ENCODE measurements at places on chromosomes 11 and 22. TPM values are rescaled to one million over a fixed set of nuclear protein-coding genes. Genes with fewer than 3 reads are reported as not detected.

TTC12 gene
- total RNA-seq = 13.5 TPM

- no peak for DNase-seq
Measured at GRCh38 chr11:106875013-106875412, 143.3 kb downstream of the GUCY1A2 start.

- no peak for DNase-seq
Measured at GRCh38 chr11:17376493-17376892, 12.0 kb downstream of the KCNJ11 start.

DNA sequence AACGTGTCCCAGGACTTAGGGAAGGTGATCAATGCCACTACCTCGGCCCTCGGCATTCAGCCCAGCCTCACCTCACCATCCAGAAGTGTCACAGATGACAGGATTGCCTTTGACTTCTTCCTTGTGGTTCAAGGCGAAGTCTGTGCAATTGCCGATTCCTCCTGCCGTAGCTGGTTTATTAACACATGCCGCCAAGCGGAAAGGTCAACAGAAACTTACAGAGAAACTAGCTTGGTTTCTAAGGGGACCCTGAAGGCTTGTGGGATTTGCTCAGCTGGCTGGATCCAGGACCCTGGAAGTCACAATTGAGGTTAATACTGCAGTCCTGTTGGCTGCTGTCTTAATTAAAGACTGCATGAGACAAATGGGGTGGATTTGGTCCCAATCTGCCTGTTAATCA is 65.6 kb downstream of the SHANK2 start:
- DNase-seq = no peak

FOLR3 gene
- not detected for total RNA-seq

SSRP1 gene
- 65.8 TPM for total RNA-seq

GRCh38 chr11:69361048-69361447 is 67.1 kb downstream of the MYEOV start:
- DNase-seq = no peak

- DNase-seq = no peak
Measured at GRCh38 chr11:26268980-26269660, 62.8 kb upstream of the ANO3 start.

PIWIL4 gene
- total RNA-seq = 11.5 TPM

NCF4 gene
- total RNA-seq = 15.2 TPM

DNA sequence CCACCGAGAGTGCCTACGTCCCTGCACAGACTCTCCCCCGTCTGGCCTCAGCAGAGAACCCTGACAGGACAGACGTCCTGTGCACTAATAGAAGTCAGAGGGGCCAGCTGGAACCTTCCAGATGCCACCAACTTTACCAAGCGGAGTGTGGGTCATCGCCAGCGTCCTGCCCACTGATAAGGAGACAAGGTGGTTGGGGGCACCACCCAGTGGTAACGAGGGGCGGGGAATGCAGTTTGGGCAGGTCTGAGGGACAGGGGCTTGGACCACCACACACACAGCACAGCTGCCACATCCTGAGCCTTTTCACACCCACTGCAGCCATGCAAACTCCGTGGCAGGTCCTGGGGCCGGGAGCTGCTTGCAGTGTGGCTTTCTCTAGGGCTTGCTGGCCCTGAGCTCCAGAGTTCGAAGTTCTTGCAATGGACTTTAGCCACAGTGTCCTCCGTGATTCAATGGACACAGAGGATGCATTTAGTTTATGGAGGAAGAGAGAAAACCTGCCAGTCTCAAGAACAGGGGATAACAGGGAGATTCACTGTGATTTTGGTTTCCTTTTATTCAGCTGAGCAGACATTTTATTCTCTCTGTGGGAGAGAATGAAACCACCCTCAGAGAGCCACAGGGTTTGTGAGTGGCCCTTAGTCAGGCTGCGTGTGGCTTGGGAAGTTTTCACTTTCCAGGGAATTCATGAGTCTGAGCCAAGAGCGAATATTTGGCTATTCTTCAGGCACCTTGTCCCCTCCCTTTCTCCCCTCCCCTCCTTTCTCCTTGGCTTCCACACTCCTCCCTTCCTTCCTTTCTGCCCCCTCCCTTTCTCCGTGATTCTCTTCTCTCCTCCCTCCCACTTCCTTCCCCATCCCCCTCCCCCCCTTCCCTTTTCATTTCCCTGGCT is 13.1 kb downstream of the MRGPRG start:
- DNase-seq = peak; percentile 24

- DNase-seq = no peak
Measured at GRCh38 chr11:95035316-95035715, 10.3 kb downstream of the KDM4E start.

- no peak for DNase-seq
Measured at GRCh38 chr22:37266581-37267134, 15.7 kb upstream of the CYTH4 start.

DNA sequence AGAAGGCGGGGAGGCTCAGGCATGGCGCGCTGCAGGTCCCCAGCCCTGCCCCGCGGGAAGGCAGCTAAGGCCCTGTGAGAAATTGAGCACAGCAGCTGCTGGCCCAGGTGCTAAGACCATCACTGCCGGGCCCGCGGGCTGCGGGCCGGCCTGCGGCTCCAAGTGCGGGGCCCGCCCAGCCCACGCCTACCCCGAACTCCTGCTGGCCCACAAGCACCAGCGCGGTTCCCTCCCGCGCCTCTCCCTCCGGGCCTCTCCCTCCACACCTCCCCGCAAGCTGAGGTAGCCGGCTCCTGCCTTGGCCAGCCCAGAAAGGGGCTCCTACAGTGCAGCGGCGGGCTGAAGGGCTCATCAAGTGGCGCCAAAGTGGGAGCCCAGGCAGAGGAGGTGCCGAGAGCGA is 4.6 kb upstream of the RDX start:
- DNase-seq = no peak

RHOD gene
- 7.2 TPM for total RNA-seq

SCN2B gene
- 0.34 TPM for total RNA-seq

- no peak for DNase-seq
Measured at GRCh38 chr22:38782402-38783094, 11.4 kb downstream of the DNAL4 start.

SLC22A25 gene
- total RNA-seq = not detected

- DNase-seq = no peak
Measured at GRCh38 chr22:46545086-46545792, 7.8 kb upstream of the CELSR1 start.

SPON1 gene
- 64.2 TPM for total RNA-seq

NCAM1 gene
- total RNA-seq = 97.0 TPM

DNA sequence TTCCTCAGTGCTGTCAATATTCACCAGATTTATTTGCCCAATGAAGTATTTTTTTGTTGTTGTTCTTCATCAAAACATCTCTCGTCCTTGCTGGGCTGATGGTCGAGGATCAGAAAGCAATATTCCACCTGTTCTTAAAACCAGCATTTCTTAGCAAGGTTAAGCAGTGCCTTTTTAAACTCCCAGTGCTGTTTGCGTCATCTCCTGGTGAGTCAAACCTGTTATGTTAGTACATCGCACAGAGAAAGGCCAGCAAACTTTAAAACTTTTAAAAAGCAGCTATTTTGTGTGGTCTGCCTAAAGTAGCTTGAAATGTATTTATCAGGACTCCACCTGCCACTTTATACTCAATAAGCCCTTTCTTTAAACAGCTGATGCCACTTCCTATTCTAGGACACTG is 802.0 kb downstream of the KCNA4 start:
- no peak for DNase-seq

- no peak for DNase-seq
Measured at GRCh38 chr11:125933030-125933813, 12.6 kb upstream of the VSIG10L2 start.

GRCh38 chr22:46801826-46802607 is 39.6 kb downstream of the TBC1D22A start:
- no peak for DNase-seq

CARD18 gene
- total RNA-seq = not detected

DNA sequence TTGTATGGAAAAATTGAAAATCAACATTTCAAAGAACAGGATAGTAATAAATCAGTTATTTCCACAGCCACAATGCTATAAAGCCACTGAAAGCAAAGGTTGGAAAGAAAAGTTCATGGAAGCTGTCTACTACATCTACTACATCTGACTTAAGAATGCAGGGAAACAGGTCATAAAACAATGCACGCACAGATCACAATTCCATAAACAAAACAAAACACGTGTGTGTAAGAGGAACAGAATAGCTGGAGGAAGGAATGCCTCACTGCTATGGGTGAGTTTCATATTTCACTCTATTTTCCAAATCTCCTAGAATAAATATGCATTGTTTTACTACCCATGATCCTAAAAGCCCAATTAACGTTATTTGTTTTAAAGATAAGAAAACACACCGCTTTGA is 66.3 kb downstream of the NCAPD3 start:
- DNase-seq = no peak

GRCh38 chr11:34650528-34650927 is 29.6 kb downstream of the EHF start:
- DNase-seq = no peak

- DNase-seq = no peak
Measured at GRCh38 chr11:80327956-80328614, 887.3 kb upstream of the TENM4 start.

PDGFB gene
- 16.6 TPM for total RNA-seq

- DNase-seq = no peak
Measured at GRCh38 chr22:26245001-26245400, 75.7 kb downstream of the SEZ6L start.

GRCh38 chr11:2550606-2550970 is 105.8 kb downstream of the KCNQ1 start:
- DNase-seq = peak; percentile 22

DNA sequence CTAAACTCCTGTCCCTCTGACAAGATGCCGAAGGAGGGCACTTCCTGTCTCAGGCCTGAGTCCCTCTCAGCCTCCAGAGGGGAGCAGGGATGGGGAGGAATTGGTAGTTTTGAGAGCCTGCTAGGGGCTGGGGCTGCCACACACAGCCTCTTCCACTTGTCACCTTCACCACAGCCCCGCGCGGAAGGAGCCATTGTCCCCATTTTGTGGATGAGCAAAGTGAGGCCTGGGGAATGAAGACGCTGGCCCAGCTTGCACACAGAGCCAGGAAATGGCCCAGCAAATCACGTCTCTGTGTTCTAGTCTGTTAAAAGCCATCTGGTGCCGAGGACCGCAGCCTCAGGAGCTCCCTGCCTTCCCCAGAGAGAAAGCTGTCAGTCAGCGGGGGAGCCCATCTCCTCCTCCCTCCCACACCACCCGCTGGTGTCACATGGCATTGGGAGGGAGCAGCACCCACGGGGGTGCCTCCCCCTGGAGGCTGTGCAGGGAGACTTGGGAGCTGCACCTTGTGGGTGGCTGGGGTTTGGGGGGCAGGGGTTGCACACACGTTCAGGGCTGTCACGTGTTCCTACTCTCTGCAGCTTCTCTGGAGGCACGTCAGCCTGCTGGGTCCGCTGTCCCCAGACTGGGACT is 34.6 kb downstream of the RASD2 start:
- DNase-seq = no peak

MISFA gene
- total RNA-seq = 2.8 TPM

HPX gene
- total RNA-seq = 7.0 TPM

GRCh38 chr11:57562596-57562995 is 4.9 kb downstream of the UBE2L6 start:
- DNase-seq = no peak

GRCh38 chr22:45319324-45319685 is 9.6 kb downstream of the FAM118A start:
- no peak for DNase-seq

SEC14L6 gene
- 0.47 TPM for total RNA-seq

DNA sequence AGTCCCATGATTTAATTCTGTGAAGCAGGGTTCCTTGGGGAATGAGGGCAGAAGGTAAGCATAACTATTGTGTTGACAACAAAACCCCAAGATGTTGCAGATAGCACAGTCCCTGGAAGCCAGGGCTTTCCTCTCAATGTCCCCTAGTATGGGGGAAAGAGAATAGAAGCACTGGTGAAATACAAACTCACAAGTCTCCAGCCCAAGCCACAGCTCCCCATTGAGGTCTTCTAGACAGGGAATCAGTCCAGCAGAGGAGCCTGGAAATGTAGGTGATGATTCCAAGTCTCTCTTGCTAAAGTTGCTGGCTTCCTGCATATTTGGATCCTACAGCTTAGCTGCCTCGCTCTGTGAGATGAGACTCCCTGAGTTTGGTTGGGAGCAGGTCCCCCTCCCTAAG is 31.7 kb upstream of the DRD2 start:
- DNase-seq = no peak

DNA sequence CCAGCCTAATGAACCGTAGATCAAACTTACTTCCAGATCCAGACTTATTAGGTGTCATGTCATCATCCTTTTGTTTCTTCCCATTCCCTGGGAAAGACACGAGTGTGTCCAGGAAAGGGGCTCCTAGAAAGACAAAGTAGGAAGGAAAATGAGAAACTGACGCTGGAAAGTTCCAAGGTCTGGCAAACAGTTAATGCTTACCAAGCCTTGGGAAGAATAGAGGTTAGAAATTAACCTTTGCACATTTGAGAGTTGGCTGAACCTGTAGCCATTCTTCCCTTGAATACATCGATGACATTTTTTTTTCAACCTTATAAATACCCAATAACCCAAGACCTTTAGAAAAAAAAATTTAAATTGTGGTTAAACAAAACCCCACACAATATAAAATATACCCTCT is 77.3 kb downstream of the TRAF6 start:
- DNase-seq = no peak

DNA sequence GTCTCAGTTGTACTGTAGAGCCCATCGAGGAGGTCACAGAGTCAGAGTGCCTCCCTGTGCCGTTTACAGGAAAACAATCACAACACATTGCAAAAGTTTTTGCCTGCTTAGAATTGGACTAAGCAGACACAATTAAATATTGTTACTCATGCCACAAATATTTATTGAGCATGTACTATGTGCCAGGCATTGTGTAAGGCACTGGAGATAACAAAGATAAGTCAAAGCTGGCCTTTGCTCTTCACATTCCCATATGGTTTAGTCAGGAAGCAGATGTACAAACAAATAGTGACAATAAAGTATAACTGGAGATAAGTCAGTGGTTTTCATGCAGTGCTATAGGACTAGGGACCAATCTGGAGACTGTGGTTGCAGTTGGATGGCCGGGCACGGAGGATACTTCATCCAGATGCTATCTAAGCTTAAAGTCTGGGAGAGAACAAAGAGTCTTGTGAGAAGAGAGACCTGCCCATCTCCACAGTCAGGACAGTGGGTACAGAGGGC is 550.7 kb downstream of the INSC start:
- no peak for DNase-seq

DNA sequence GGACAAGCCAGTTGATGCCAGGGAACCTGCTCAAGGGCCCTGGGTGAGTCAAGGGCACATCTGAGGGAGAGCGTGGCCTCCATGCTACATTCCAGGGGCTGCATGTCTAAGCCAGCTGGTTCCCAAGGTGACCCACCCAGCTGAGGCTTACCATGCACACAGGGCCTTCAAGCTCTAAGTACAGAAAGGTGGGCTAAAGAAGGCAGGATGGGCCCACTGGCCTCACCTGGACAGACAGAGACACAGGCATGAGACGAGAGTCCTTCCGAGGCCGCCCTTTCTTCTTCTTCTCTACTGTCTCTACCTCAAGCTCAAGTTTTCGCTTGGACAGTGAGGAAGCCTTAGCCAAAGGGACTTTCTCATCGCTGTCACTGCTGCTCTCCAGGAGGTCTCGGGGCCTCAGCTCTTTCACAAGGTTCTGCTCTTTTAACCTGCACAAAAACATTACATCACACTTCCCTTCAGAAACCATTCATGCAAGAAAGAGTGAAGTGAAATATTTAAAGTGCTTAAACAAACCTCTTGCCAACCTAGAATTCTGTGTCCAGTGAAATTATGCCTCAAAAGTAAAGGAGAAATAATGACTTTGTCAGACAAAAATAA is 69.9 kb downstream of the HIRA start:
- DNase-seq = no peak

ADM2 gene
- total RNA-seq = 0.95 TPM

Measured in mucosa of descending colon (tissue), 3 donors.